ENCODE measurements at places on chromosomes 6 and 20. TPM values are rescaled to one million over a fixed set of nuclear protein-coding genes. Genes with fewer than 3 reads are reported as not detected.

- no peak for DNase-seq
Observed at GRCh38 chr20:58574469-58574868, 59.3 kb upstream of the APCDD1L start.

DNA sequence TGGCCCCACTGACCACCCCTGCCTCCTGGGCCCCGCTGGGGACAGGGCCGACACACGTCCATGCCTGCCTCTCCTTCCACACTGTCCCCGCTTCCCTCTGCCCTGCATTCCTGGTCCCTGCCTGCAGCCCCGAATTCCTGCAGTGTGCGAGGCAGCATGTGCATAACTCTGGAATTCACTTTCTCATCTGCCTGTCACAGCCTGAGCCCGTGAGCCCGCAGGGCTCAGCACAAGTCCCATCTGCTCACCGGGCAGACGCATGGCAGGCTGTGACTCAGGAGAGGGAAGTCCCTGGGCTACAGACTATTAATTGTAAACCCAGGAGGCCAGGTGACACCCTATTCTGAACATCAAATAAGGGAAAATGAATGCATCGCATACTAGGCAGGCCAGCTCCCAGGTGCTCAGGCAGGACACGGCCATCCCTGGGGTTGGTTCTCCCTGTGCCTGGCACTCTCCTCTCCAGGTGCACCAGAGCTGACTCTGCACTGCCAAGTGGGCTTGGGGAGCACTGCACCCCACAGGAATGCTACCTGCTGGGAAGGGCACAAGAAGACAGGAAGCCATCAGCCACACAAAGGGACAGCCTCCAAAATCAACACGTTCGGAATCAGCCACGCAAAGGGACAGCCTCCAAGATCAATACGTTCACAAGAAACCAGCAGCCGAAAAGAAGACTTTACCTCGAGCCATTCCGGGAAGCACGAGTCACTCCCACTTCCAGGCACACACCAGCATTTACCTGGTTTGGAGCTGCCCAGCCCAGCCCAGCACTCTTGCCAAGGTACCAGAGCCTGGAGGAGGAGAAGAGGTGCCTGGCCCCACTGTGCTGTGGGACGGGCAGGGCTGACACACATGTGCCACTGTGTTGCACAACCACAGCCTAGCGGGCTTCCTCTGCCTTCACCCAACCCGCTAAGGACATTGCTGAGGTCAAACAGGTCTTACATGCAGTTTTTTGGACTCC is 65.9 kb downstream of the DLL1 start:
- DNase-seq: no peak

Gene NRSN1
- not detected for total RNA-seq

Gene LPA
- total RNA-seq: not detected

Gene COL11A2
- 0.61 TPM for total RNA-seq

Gene TMEM181
- total RNA-seq: 17.7 TPM

Gene BPI
- not detected for total RNA-seq

Gene DAAM2
- total RNA-seq: not detected

Gene MPIG6B
- total RNA-seq: not detected

Gene MLIP
- total RNA-seq: not detected

Measured in activated T-helper 1 cell treated with anti-CD3 and anti-CD28 coated beads, Interleukin-12 subunit alpha, Interleukin-12 subunit beta, Interleukin-2, Interleukin-4 antibody, amounts not matched to agents 30 ng/mL and 10 ng/mL and 1 ng/mL, durations not matched to agents 14 hours and 24 hours and 36 hours (primary cell).